IPS DF 6.9 (cell line): ENCODE measurements at places on chromosomes 7 and 10.

GRCh38 chr7:86914551-86914950 lies 144.9 kb downstream of the ELAPOR2 start:
- DNase-seq: no peak

DNA sequence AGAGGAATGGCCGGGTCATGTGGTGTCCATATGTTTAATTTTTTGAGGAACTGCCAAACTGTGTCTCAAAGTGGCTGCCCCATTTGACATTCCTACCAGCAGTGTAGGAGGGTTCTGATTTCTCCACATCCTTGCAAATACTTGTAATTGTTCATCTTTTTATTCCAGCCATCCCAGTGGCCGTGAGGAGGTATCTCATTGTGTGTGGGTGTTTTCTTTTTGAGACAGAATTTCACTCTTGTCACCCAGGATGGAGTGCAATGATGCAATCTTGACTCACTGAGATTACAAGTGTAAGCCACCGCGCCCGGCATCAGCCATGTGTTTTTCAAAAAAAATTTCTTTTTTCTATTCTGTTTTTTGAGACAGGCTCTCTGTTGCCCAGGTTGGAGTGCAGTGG lies 38.7 kb upstream of the DLG5 start:
- no peak for DNase-seq

DNA sequence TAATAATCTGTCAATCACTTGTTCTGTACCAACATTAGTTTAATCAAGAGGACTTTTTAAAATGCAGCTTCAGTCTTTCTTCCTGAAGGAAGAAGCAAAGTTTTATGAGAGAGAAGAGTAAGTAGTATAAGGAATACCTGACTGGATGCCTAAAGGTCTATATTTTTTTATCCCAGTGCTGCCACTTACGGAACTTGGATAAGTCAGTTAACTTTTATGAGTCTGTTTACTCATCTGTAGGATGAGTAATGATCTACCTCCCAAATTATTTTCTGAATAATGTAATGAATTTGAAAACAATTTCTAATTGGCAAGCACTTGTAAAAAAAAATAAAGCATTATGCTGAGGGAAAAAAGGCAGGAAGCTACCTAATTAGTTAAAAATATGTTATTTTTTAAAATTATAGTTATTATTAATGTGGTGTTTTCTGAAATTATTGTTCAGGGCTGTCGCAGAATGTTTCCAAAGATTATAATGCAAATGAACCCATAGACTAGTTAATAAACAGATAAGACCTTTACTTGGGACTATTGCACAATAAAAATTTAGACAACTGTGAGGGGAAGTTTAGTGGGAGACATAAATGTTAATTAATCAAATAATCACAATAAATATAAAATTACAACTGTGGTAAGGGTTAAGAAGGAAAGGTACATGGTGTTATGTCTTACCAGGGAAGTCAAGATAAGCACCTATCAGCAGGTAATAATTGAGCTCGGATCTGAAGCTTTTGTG lies 24.6 kb downstream of the SLK start:
- no peak for DNase-seq

- DNase-seq: no peak
Observed at GRCh38 chr7:85091565-85091928, 95.3 kb downstream of the SEMA3D start.

- no peak for DNase-seq
Observed at GRCh38 chr10:45374350-45375052, 485 bp downstream of the ALOX5 start.

- no peak for DNase-seq
Observed at GRCh38 chr7:129188372-129188891, at the start of gene SMO. SMO (plus strand) TSS chr7:129188633; CDS start chr7:129189152, 519 bp downstream.

DNA sequence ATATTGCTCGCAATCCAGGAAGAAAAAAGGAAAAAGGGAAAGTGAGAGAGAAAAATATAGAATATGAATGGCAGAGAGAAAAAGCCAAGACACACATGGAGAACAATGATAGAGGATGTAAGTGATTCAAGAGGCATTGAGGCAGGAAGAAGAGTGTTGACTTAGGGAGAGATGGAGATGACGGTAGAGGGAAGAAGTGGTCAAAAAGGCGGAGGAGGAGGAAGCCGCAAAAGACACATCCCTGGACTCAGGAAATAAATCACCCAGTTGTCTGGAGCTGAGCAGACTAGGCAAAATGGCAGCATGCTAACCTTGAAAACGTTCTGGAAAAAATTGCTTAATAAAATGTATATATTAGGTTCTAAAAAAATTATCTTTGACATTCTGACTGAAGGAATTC lies 17.7 kb upstream of the GPR37 start:
- no peak for DNase-seq

- DNase-seq: no peak
Observed at GRCh38 chr10:133139551-133140065, 20.4 kb upstream of the KNDC1 start.

DNA sequence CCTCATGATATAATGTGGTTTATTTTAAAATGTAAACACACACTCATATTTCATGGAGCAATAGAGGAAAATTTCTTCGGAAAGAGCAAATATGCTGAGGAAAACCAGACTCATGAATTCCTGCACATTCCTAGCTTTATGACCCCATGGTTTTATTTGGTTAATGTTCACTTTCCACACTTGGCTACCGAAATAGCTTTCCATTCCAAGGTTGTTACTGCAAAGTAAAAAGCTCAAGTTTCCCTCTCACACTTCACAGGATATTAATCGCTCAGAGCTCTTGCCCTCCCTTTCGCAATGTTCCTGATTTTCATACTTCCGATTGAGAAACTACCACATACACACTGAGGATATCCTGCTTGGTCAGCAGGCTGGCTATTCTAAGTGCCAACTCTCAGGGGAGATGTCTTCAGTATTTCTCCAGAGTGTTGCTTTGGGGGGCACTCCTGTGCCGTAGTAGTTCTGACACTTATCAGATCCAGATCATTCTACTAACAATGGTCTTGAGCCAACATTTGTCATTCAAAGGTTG lies 77.5 kb upstream of the STEAP1B start:
- DNase-seq: no peak

DNA sequence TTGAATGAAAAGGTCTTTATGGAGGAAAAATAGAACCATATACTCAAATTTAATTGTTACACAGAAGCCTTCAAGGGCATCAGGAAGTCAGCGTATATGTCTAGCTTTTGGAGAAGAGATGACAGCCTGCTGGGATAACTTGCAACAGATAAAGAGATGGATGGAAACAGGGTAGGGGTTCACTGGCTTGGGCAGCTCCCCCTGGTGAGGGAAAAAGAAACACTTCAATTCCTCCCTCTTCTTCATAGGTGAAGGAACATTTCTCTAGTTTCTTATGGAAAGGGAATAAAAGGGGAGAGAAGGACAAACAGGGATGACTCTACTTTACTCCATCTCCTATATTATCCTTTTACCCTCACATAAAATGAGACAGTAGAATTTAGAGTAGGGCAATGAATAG lies 635.7 kb downstream of the PHTF2 start:
- peak; percentile 11 for DNase-seq

GRCh38 chr10:26391701-26392695 lies 46.1 kb upstream of the APBB1IP start:
- peak; percentile 1 for DNase-seq

DNA sequence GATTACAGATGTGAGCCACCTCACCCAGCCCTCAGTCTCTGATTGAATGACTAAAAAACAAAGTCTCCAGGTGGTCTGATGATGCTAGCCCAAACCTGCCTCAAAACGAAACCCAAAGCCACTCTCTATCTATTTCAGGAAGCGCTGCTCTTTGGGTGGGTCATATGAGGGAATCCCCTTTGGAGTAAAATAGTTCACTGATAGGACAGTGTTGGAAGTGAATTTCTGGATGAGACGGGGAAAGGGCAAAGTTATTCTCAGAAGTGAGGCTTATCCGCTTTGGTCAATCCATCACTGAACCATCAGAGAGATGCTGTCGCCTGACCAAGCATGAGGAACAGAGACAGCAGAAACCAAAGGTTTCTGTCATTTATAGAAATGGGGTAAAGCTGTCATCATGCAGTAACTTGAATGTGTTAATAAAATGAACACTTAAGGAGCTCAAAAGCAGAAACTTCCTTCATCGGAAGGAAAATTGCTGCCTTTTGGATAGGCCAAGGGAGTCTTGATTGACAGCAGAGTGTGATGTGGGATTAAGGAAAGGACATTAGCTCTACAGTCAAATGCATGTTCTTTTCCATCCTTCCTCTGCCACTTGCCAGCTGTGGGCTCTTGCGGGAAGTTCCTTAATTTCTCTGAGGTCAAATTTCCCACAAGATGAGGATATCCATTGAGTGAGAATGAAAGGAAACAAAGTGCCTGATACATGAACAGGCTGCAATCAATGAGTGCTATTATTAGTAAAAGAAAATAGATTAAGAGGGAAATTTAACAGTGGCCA lies 64.9 kb upstream of the C1QL3 start:
- DNase-seq: no peak

- no peak for DNase-seq
Observed at GRCh38 chr10:71598621-71599055, 120.9 kb downstream of the C10orf105 start.

- DNase-seq: no peak
Observed at GRCh38 chr10:101452593-101452992, 98.6 kb downstream of the BTRC start.

DNA sequence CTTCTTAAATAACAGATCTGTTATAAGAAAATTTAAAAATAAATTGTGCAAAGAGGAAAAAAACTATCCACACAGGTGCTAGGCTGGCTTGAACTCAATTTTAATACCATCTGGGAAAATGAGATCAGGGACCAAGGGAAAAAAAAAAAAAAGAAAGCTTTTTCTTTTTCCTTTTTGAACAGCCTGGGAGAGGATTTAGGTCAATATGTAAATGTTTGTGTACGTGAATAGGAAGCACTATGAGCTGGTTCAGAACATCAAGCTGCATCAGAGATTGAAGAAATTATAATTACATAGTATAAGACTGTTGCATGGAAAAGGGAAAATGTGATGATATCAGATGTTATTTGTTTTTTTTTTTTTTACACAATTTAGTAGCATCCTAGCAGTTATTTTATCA lies 548.0 kb downstream of the ARL4A start:
- DNase-seq: no peak

DNA sequence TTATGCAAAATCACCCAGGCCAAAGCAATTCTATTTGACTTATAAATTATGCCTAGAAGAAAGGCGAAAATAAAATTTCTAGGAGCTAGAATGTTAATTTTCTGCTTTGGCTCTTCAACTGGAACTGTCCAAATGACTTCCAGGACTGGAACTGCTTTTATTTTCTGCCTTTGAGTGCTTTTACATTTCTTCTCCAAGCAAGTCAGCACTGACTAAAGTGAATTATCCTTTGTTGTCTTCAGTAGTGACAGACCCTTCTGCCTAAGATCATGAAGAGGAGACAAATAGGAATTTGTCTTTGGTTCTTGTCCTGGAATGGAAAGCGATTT lies 255.9 kb downstream of the DNAJB9 start:
- no peak for DNase-seq

DNA sequence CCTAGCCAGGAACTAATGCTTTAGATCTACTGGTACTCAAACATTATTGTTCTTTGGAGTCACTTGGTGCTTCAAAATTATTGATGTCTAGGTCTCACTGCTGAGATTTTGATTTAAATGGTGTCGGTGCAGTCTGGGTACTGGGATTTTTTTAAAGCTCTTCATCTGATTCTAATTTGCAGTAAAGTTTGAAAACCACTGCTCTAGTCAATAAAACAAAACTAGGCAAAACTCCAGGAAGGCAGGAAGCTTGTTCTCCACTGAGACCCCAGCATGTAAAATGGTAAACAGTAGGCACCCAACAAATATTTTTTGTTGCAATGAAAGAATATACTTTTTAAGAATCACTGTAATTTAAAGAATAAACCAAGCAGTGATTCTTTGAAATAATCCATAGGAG lies 49.7 kb downstream of the ADD3 start:
- DNase-seq: no peak

- DNase-seq: no peak
Observed at GRCh38 chr10:88106366-88106765, 242.9 kb downstream of the PTEN start.

- no peak for DNase-seq
Observed at GRCh38 chr7:126052229-126052628, 1122.6 kb upstream of the POT1 start.

DNA sequence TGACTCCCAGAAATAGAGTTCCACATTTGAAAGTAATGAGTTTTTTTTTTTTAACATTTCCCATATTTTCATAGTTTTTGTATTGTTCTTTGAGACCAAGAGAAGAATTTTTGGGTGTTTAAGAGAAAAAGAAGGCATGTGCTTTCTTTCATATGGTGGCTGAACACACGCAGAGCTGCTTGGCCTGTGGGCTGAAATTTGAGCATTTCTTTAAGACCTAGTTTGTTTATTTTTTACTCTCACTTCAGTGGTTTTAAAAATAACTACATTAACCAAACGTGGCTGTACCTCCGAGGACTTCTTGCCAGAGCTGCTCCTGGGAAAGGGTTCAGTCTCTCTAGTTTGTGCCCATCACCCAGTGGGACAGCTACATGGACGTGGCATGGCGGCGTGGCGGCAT lies 58.3 kb downstream of the INPP5A start:
- DNase-seq: no peak

GRCh38 chr10:129525401-129525801 lies 58.4 kb downstream of the MGMT start:
- DNase-seq: no peak

GRCh38 chr10:36301139-36301538 lies 659.0 kb upstream of the FZD8 start:
- DNase-seq: peak; percentile 2

DNA sequence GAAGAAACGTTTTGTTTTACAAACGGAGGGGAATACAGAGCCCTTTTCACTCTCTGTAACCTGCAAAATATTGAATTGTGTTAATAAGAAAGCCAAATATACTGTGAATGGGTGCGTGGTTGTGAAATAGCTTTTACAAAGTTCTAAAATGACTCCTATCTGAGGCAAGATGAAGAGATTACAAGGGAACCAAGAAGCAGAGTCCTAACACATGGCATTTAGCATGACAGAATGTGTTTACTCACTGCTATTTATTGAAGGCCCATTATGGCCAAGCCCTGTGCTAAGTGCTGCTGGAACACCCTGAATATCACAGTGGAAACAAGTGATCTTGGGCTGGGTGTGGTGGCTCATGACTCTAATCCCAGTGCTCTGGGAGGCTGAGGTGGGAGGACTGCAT lies 12.9 kb downstream of the JCAD start:
- no peak for DNase-seq

DNA sequence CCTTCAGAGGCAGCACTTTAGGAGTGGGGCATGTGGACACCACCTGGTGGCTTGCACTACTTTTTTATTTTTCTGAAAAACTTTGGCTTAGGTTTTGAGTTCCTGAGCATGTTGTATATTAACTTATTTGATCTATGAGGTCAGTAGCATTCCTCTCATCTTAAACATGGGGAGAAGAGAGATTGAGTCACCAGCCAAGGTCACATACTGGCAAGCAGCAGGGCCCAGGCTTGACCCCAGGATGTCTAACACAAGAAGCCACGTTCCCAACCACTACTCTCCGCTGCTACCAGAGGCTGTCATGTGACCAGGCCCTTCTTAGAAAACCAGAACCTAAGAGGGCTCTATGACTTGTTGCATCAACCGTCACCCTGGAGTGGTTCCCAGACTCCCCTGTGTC lies 210.3 kb upstream of the GPR26 start:
- no peak for DNase-seq
